ENCODE measurements at places on chromosomes 5 and 9. TPM values are rescaled to one million over a fixed set of nuclear protein-coding genes. Genes with fewer than 3 reads are reported as not detected.

DNA sequence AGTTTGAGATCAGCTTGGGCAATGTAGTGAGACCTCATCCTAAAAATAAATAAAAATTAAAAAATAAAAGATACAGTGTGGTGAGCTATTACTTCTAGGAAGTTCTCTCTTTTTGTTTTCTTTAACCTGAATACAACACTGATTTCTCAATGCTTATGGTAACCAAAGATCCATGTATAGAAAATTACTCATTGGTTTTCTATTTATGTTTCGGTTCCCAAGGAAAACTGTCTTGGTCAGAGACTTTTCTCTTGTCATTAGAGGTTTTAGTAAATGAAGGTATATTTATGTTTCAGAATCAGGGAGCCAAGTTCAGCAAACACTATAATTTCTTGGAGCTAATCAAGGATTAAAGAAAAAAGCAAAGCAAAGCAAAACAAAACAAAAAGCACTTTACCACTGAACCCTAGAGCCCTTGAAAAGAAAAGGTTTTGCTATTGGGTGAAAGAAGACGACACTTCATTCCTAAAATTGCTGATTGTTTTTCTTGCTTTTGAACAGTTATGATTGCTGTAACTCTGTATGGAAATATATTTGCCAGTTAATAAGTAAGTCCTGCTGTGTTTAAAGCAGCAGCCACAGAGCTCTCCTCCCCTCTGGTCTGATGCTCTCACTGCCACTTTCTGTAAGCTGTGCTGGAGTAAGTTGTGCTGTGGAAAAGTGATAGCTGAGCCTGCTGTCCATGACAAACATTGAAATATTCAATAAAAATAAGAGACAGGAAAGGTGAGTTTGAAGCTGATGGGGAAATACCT lies 298.2 kb downstream of the CD180 start:
- DNase-seq: no peak

GRCh38 chr5:38789777-38790176 lies 56.0 kb upstream of the OSMR start:
- no peak for DNase-seq

DNA sequence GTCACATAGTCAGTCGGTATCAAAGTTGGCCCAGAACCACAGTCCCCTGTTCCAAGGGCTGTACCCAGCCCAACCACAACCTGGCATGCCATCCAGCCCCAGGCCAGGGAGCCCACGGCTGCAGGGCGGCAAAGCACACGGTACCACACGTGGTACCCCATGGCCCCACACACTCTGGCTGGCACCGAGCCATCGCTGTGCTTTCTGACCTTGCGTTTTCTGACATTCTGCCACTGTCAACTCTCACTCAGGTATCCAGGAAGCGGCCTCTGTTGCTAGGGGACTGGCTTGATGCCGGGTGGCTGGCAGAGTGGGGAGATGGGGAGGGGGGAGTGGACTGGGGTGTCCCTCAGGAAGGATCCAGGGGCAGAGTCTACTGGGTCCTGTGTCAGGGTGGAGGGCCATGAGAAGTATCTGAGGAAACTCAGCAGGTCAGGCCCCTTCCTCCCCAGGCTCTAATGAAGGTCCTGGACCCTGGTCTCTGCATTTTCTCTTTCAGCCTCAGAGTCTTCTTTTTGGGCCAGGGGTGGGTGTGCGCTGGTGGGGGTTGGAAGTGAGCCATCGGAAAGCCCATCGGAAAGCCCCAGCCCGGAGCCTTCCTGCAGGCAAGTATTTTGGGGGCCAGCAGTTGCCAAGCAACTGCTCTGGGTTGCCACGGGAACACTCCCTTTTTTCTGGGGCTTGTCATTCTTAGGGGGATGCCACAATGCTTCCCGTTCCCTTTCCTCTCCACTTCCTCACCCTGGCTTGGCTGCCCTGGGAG lies 21.0 kb upstream of the RALGDS start:
- no peak for DNase-seq

GRCh38 chr9:23686257-23686656 lies 139.8 kb downstream of the ELAVL2 start:
- no peak for DNase-seq

The CKMT2 gene
- 75.1 TPM for polyA plus RNA-seq

The CCDC180 gene
- polyA plus RNA-seq: 7.9 TPM

The CCNO gene
- 0.39 TPM for polyA plus RNA-seq

The CDC20B gene
- polyA plus RNA-seq: 0.12 TPM
